ENCODE measurements at places on chromosomes 6 and 20.

- DNase-seq: no peak
Observed at GRCh38 chr20:2363187-2363586, 17.5 kb upstream of the TGM6 start.

GRCh38 chr20:1345030-1345755 lies 16.3 kb upstream of the SDCBP2 start:
- DNase-seq: no peak

DNA sequence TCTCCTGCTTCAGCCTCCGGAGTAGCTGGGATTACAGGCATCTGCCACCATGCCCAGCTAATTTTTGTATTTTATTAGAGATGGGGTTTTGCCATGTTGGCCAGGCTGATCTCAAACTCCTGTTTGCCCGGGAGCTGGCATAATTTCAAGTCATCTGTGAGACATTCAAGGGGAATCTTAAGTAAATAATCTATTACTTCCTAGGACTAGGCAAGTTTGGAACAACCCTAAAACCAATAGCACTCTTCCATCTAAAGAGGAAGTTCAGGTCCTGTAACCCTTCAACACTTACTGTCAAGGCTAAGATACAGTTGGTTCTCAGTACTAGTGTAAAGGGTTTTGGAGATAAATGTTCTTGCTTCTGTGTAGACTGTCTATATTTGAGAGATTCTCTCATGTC lies 267.8 kb upstream of the IRAK1BP1 start:
- DNase-seq: no peak

DNA sequence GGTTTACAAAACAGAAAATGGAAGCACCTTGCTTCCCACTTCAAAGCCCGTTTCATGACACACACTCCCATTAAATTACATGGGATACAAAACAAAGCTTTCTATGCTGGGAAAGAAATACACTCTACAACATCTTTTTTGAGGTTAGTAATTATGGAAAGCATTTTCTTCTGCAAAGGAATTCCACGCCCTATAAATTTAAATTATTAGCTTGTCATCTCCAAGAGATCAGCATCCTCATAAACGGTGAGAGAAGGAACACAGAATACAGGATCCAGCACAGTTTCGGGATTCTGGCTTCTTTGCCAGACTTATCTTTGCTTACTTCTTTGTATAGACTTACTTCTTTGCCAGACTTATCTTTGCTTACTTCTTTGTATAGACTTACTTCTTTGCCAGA lies 1.3 kb upstream of the SMPDL3A start:
- DNase-seq: no peak

Measured in NCI-H1930 (cell line).